ENCODE measurements at places on chromosomes 2 and 18.

GRCh38 chr2:241860184-241861078 is 1.7 kb upstream of the PDCD1 start:
- no peak for DNase-seq

DNA sequence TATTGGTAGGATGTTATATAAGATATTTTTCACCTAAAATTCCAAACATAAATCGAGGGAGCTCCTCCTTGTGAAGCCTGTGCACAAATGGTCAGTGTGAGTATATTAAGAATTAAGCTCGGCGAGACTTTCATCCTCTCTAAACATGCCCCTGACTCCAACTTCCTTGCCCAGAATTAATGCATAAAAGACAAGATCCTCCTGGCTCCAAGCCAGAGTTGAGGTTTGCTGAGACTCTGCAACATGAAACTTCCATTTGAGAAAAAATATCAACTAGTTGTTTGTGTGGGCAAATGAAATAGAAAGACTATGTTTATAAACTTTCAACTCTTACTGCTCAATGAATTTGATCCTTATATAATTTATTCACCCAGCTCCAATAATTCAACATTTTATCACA is 68.1 kb downstream of the CCDC178 start:
- DNase-seq = no peak

- no peak for DNase-seq
Measured at GRCh38 chr2:9330612-9331270, 92.6 kb downstream of the ITGB1BP1 start.

DNA sequence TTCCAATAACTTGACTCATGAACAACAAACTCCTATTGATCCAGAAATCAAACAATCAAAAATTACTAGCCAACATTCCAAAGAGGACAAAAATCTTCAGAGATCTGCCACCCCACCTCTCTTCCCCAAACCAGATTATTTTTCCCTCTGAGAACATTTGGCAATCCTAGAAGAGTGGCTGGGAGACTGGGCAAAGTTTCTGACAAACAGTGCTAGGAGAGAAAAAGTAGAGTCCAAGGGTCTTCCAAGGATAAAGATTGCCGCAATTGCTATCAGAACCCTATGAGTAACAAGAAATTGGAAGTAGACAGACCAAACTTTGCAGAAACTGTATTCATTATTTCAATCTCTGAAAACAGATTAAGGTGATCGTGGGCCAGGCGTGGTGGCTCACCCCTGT is 22.4 kb downstream of the REV1 start:
- DNase-seq = no peak

DNA sequence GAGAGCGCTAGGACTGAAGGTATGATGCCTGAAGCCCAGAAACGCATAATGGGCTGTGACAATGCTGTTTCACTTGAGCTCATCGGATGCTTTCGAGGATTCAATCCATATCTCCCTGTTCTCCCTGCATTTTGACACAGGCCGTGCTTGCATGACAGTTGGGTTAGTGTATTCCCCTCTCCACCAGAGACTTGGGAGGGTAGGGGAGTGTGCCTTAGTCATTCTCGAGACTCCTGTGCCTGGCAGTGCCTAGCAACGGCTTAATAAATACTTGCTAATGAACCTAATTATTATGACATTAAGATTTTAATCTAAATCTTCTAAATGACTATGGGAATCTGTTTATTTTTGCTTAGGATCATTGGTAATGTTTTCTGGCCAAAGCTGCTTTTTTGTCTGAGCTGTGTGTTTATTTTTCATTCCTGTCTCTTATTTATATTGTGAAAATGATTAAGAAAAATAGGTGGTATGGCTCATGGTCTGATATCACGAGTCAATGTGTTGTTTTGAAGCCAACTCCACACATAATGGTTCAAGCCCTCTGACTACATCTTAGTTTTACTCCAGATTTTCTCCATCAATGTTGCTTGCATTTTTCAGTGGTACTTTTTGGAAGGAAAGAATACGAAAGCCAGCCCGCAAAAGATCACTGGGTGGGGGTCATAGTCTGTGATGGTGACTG is 61.3 kb downstream of the NEDD4L start:
- no peak for DNase-seq
